Suprapubic skin (tissue), 4 donors: ENCODE measurements at places on chromosomes 4 and X. TPM values are rescaled to one million over a fixed set of nuclear protein-coding genes. Genes with fewer than 3 reads are reported as not detected.
A peak's percentile ranks its signal among the peaks of the same experiment; 100 is the strongest.

- DNase-seq = no peak
Measured at GRCh38 chrX:129618997-129619396, 35.8 kb downstream of the APLN start.

Gene FAM120C
- 8.5 TPM for total RNA-seq

Gene IL3RA
- total RNA-seq = 2.2 TPM

DNA sequence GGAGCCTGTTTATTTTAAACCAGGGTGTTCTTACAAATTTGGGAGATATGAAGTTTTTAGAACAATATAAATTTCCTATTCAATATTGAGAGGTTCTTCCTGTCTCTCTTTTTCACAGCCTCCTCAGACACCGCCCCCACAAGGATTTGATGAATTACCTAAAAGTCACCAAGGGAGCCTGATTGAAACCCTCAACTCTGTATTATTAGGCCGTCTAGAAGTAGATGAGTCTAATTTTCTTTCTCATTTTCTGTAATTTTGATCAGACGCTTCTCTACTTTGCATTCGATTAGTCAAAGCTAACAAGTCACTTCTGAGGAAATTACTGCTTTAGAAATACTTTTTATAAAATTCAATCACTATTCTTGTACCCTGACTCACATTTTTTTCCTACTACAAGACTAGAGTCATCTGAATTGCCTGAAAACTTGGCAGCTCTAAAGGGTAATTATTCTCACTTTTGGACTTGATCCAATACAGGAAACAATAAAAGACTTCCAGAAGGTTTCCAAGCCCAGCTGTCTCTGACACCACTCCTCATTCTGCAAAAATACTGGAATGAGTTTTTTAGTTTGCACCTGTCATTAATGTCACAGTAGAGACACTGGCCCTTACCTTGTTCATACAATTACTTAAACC is 111.2 kb downstream of the ELOVL6 start:
- no peak for DNase-seq

DNA sequence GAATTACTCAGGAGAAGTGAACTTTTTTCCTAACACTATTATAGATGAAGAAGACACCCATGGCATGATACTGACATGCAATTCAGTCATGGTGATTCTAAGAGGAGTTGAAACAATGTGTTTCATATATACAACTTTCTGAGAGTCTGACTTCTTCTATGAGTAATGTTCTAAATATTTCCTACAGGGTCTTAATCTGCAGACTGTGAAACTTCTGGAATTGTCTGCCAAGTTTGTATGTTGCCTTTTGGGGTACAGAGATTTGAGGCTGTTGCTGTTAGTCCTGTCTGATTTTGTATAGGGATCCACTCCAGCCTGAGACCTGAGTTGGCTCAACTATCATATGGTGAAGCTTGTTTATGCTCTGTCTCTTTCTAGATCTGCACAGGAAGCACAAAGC is 160.6 kb upstream of the GATB start:
- no peak for DNase-seq

Gene HTN3
- total RNA-seq = not detected

Gene CT47C1
- total RNA-seq = not detected

DNA sequence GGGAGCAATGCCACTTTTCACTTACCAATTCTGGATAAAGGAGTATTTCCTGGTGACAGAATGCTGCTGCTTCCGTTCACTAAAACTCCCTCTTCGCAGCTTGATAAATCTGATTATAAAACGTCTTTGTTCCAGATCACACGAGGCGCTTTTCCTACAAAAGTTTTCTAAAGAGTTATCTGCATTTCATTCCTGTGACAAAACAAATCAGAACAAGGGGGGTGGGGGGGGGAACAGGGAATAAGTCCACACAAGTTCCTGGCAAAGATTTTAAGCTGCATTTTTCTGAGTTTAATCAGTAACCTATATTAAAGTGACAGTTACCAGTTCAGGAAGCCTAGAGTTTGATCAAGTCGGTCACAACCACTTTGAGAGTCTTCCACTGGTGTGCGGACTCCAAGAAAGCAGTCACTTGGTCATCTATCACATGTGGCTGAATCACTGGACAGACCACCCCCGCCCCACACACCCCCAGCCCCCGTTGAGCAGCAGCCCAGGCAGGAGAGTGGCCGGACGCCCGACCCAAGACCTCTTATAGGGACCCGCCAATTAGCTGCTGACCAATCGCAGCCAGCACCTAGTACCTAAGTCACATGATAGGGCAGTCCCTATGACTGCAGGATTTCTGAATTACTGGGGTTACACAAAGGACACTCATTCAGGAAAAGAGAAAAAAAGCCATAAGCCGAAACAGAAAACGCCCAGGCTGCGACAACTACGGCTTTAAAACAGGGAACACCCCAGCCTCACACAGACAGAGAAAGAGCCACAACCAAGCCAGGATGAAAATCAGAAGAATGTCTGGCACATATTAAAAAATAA is 569.3 kb upstream of the DIPK2B start:
- DNase-seq = peak; percentile 83

DNA sequence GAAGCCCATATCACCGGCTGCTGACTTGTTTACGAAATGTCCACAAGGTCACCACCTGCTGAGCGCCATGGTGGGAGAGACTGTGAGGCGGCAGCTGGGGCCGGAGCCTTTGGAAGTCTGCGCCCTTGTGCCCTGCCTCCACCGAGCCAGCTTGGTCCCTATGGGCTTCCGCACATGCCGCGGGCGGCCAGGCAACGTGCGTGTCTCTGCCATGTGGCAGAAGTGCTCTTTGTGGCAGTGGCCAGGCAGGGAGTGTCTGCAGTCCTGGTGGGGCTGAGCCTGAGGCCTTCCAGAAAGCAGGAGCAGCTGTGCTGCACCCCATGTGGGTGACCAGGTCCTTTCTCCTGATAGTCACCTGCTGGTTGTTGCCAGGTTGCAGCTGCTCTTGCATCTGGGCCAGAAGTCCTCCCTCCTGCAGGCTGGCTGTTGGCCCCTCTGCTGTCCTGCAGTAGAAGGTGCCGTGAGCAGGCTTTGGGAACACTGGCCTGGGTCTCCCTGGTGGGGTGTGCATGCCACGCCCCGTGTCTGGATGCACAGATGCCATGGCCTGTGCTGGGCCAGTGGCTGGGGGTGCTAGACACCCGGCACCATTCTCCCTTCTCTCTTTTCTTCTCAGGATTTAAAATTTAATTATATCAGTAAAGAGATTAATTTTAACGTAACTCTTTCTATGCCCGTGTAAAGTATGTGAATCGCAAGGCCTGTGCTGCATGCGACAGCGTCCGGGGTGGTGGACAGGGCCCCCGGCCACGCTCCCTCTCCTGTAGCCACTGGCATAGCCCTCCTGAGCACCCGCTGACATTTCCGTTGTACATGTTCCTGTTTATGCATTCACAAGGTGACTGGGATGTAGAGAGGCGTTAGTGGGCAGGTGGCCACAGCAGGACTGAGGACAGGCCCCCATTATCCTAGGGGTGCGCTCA is 8.7 kb upstream of the MSANTD1 start:
- DNase-seq = no peak

Gene KANTR
- 16.2 TPM for total RNA-seq

Gene PDHA1
- 121 TPM for total RNA-seq

DNA sequence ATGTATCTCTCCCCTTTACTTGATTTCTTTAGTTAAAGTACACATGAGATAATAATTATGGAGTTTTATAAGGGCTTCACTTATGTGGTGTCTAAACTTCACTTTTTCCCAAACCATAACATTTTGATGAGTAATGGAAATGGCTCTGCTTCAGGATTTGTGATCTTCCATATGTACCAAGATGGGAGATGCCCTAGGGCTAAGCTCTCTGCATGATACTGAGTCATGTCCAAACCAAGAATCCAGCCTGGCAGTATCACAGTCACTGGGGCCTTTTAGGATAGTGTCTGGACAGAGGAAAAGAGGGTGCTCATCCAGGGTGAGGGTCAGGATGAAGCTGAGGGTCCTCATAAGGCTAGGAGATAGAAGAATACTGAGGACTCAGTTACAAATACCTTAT is 47.9 kb upstream of the PAGE3 start:
- DNase-seq = no peak

- no peak for DNase-seq
Measured at GRCh38 chr4:10011885-10012284, 9.4 kb downstream of the SLC2A9 start.
